ENCODE measurements at places on chromosomes 7 and 10.

GRCh38 chr7:81158189-81158588, 239.3 kb upstream of the SEMA3C start:
- DNase-seq, result no peak

- no peak for DNase-seq
These were observed 154.9 kb upstream of the ITGB1 start for GRCh38 chr10:33112831-33113455.

GRCh38 chr7:28364082-28364481, 48.2 kb upstream of the CREB5 start:
- DNase-seq, result no peak

DNA sequence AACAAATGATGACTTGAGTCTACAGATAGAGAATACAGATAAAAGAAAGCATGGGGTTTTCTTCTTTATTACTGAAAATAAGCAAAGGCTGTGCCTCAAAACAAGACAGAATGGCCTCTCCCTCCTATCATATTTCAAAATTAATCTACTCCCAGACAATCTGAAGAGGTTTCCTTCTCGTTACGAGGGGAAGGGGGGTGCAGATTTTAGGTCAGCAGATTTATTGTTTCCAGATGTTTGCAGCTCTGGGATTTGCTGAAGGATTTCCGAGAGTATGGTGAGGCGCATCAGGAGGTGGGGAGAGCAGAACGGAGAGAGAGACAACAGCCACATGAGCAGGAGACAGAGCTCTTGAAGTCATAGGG, 89.8 kb downstream of the KIAA1549 start:
- peak; percentile 33 for DNase-seq

GRCh38 chr10:121079226-121079625, 228.1 kb downstream of the WDR11 start:
- no peak for DNase-seq

DNA sequence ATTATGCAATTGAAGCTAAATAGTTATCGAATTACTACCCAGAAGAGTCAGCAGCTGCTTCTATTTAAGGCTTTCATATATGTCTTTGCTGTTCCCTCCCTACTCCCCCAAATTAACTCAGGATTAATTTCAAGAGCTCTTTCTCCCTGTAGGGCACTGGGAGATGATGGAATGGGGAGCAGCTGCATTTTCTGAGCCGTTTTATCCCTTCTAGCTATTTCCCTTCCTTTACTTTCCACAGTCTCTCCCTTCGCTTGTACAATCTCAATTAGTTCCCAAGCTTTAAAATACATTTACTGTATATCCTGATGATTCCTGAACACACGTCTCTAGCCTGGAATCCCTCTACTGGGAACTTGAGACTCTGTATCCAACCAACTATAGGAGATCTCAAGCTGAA, 19.8 kb upstream of the TSPAN12 start:
- DNase-seq, result no peak

DNA sequence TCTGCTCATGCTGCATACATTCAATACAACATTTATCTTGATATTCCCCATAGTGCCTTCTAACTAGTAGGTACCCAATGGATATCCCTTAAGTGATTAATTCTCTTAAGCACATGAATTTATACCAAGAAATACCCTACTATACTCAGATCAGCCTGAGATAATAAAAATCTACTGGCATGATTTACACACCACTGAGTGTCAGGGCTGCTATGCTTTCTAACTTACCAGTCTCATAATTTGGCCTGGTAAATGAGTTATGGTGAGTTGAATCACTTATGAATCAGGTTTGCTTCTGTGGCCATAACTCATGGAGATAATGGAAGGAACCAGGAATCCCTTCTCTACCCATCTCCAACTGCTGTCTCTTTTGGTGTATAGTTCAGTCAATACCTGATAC, 122.8 kb downstream of the THSD7A start:
- no peak for DNase-seq

- no peak for DNase-seq
These were observed 46.0 kb downstream of the RASGEF1A start for GRCh38 chr10:43220657-43221418.

DNA sequence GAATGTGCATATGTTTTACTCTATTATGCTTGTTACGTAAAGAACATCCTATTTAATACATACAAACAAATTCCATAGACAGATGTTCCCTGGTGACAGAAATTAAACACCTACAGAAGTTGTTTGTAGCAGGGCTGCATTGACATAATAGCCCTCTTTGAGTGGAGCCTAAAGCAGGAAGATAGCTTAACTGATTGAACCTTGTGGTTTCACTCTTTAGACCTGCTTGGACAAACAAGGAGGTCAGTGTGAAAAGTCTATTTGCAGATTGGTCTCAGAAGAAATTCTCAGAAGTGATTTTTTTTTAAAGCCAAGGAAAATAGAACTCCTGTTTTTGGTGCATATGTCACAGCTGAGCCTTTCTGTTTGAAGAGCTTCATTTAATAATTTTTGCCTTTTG, 121.3 kb downstream of the PPP1R9A start:
- no peak for DNase-seq

- no peak for DNase-seq
These were observed 26.4 kb downstream of the BBS9 start for GRCh38 chr7:33155811-33156210.

- DNase-seq, result no peak
These were observed 11.3 kb upstream of the STMP1 start for GRCh38 chr7:135650831-135651573.

DNA sequence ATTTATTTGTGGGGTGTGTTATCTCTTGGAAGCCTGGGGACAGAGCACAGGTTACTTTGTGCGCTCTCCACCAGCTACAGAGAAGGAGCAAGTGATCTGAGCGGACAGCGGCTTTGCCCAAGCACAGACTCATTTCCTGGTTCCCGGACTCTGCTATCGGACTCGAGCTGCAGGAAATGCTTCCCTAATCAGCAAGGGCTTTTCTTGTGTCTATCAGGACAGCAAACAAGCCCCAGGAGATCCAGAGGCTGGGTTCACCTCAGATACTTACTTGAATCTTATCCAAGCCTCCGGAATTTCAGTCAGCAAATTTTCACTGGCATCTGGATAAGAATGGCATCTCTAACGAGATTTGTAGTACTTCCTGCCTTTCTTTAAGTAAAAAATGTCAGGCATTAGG, 27.8 kb downstream of the MRC1 start:
- DNase-seq, result peak; percentile 17

DNA sequence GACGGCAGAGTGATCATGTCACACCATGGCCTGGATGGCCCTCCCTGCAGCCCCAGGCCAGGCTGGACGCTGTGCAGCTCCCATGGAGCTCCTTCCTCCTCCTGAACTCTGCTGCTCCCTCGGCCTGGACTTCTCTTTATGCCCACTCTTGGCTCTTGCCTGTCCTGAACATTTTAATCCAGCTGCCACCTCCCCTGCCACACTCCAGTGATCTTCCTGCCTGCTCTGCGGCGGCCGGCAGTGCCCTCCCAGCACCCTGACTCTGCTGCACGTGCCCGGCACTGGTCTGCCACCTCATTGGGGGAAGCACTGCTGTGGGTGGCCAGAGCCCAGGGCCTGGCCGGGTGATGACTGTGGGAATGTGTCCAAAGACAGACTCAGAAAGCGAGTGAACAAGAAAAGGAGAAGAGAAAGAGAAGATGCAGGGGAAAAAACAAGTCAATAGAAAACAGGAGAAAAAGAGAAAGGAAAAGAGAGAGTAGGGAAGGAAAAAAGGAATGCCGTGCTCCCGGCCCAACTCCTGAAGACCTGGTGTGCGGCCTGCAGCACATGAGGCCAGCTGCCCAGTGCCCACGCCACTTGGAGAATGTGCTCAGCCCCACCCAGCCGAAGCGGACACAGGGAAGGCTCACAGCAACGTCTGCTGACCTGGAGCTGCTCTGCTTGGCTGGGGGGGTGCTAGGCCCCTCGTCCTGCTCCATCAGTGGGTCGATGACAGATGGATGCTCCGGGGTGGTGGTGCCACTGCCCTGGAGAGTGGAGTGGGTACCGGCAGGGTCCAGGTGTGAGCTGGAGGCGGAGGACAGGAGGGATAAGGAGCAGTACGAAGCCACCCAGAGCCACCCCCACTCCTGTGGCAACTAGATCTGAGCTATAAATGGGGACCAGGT, 115.9 kb downstream of the DLG5 start:
- DNase-seq, result no peak

DNA sequence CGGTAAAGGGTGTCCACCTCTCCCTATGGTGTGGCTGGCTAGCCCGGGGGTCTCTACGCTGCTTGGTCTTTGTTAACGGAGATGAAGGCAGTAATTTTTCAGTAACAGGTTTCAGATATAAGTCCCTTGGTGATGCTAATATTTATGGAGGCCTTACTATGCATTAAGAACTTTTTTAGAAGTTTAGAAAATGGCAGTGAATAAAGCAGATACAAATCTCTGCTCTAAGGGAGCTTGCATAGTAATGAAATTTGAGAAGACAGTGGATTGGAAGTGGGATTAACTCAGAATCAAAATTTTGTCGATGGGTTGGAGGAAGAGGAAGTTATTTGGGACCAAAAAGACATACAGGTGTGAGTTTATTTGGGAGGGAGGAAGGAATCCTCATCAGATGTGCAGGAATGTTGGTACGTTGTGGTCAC, 445 bp downstream of the SSBP1 start:
- no peak for DNase-seq

DNA sequence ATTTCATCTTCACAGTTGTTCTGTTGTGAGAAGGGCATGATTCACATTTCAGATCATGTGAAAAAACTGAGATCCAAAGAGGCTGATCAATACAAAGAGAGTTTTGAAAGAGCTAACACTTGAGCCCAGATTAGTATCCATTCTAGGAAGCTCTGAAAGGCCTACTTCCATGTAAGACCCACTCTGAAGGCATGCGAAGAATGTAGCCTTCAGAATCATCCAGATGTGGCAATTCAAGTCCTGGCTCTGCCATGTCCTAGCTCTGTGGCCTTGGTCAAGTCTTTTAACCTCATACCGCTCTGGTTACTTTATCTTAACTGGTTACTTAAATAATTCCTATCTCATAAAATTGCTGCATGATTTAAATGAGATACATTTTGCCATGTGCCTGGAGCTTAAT, 111.1 kb downstream of the FZD1 start:
- DNase-seq, result no peak

DNA sequence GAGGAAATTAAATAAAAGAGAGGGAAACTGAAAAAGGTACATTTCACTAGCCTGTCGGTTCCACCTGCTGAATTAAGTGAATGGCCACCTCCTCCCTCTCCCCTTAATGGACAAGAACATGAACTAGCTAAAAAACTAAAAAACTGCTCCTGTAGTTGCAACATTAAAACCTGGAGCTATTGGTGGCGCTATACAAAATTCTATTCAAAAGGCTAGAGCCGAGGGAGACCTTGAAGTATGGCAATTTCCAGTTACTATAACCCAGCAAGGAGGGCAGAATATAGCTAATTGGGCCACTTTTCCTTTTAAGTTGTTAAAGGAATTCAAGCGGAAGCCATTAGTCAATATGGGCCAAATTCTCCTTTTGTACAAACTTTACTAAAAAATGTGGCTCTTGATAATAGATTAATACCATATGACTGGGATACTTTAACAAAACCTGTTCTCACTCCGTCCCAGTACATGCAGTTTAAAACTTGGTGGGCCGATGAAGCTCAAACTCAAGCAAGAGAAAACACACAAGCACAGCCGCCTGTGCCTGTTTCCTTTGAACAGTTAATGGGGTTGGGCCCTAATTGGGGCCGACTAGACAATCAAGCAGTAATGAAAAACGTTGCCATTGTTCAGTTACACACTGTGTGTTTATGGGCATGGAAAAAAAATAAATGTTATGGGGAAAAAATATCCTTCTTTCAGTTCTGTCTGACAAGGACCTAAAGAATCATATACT, 6.5 kb upstream of the CHST3 start:
- DNase-seq, result no peak

- DNase-seq, result no peak
These were observed 33.5 kb upstream of the SFTPD start for GRCh38 chr10:79982362-79982800.

- no peak for DNase-seq
These were observed 27.3 kb downstream of the RAB18 start for GRCh38 chr10:27531336-27531847.

GRCh38 chr7:8511855-8512254, 78.4 kb downstream of the NXPH1 start:
- DNase-seq, result no peak

DNA sequence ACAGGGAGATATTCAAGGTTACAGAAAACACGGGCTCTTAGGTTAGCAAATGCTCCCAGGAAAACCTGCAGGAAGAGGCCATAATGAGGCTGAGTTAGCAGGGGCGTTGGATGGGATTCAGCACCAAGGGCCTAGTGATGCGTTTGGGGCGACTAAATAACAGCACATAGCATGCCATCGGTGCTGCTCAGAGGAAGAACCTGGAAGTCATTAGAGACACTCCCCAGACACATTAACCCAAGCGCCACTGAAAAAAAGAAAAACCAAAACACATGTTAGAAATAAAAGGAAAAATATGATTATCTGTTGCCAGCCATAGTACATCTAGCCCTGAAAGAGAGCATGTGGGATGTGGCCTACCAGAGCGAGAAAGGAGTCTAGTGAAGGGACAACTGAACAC, 28.8 kb upstream of the OPALIN start:
- DNase-seq, result no peak

DNA sequence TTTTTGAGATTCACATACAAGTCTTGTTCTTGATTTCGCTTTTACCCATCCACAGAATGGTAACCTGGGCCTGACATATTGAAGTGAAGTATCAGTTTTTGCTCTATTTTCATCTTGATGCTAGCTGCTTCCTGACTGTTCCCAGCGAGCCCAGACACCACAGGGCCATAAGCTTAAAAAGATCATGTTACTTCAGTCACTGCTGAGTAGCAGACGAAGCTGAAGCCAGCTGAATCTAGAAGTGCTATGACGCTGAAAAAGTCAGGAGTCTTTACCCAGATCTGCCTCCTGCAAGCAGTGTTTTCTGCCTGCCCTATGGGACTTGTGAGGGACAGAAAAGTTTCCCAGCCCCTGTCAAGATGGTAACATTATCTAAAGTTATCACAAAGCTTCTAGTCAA, 2.7 kb upstream of the PRXL2A start:
- DNase-seq, result peak; percentile 24

- peak; percentile 41 for DNase-seq
These were observed 51.3 kb upstream of the GPR26 start for GRCh38 chr10:123614888-123615287.

- DNase-seq, result no peak
These were observed 322.2 kb downstream of the LRMDA start for GRCh38 chr10:75753621-75754020.

- DNase-seq, result no peak
These were observed 140.7 kb downstream of the VTI1A start for GRCh38 chr10:112587729-112588128.

- no peak for DNase-seq
These were observed 359.9 kb downstream of the GLRX3 start for GRCh38 chr10:130495891-130496636.

GRCh38 chr10:23081221-23081750, 14.1 kb upstream of the MSRB2 start:
- DNase-seq, result no peak

DNA sequence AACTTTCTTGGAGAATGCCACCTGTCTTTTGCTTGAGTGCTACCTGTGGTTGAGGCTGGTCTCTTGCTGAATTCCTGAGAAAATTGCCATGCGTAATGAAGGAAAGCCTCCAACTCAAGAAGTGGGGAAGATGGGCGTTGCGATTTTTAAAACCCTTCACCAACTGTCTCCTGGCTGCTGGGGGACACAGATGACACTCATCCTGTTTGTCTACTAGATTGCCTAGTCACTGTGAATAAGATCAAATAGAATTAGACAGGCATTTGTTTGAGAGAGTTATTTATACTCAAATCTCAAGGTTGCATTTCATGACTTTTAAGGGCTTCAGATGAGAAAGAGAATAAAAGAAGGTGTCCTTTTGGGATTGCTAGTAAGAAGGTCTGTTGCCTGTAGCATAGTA, 84.3 kb upstream of the MTPN start:
- no peak for DNase-seq
